ENCODE measurements at places on chromosomes 5 and 9. TPM values are rescaled to one million over a fixed set of nuclear protein-coding genes. Genes with fewer than 3 reads are reported as not detected.

The NUTM2F gene
- not detected for total RNA-seq

The DOCK2 gene
- 66.6 TPM for total RNA-seq

The DDX4 gene
- total RNA-seq, result not detected

The TIMD4 gene
- total RNA-seq, result not detected

The DTWD2 gene
- 11.4 TPM for total RNA-seq

The ANXA2R gene
- 4.0 TPM for total RNA-seq

The IL13 gene
- total RNA-seq, result not detected

The BARHL1 gene
- not detected for total RNA-seq

The SPATA31D4 gene
- not detected for total RNA-seq

The B4GALT7 gene
- total RNA-seq, result 14.3 TPM

The TRIM7 gene
- total RNA-seq, result 0.46 TPM

The OLFM1 gene
- total RNA-seq, result 24.8 TPM

The WDR38 gene
- total RNA-seq, result 28.9 TPM

The TSSK1B gene
- 0.14 TPM for total RNA-seq

The IL9 gene
- not detected for total RNA-seq

The WHRN gene
- 6.6 TPM for total RNA-seq

The MARCOL gene
- total RNA-seq, result not detected

The SLC34A1 gene
- total RNA-seq, result not detected

The BRD9 gene
- total RNA-seq, result 69.7 TPM

The PDE6A gene
- total RNA-seq, result not detected

The FBP2 gene
- total RNA-seq, result not detected

The MYOT gene
- 0.48 TPM for total RNA-seq

The ARID3C gene
- not detected for total RNA-seq

The TPM2 gene
- 229 TPM for total RNA-seq

The PHF19 gene
- total RNA-seq, result 25.1 TPM

The NR6A1 gene
- total RNA-seq, result 4.0 TPM

The XRCC4 gene
- total RNA-seq, result 6.8 TPM

The MELK gene
- 2.0 TPM for total RNA-seq

The ZNF483 gene
- total RNA-seq, result 20.6 TPM

The SCGB3A2 gene
- total RNA-seq, result 4,264 TPM

The FGFR4 gene
- 106 TPM for total RNA-seq

The FAM120AOS gene
- total RNA-seq, result 51.6 TPM

The NMUR2 gene
- not detected for total RNA-seq

The CER1 gene
- total RNA-seq, result not detected

The GNA14 gene
- total RNA-seq, result 15.1 TPM

The HCN1 gene
- 0.06 TPM for total RNA-seq

The PCDHGA6 gene
- total RNA-seq, result 4.9 TPM

The TRMO gene
- 17.5 TPM for total RNA-seq

Measured in lung (tissue), 17 donors.